Stimulated activated CD8-positive, alpha-beta memory T cell treated with anti-CD3 and anti-CD28 coated beads, Interleukin-4, amount 100 ng/mL, for 1 hour (primary cell): ENCODE measurements at places on chromosomes 1 and 21.

- DNase-seq: no peak
These were observed 161.7 kb downstream of the PLPP3 start for GRCh38 chr1:56417646-56418045.

DNA sequence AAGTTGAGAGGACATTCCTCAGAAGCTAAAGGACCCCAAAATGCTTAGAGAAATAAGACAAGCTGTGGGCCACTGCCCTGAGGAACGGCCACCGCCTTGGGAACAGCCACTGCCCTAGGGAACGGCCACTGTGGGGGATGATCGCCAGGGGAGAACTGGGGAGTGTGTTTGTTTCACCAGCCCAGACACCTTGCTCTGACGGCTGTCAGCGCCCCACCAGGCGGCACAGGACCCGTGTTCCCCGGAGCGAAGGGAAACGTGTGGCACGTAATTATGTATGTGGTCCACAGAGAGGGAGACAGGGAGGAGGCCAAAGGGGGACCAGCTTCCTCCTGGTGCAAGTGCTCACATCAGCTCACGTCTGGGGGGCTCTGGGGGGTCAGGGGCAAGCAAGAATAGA lies 45.8 kb upstream of the RIPK4 start:
- no peak for DNase-seq

DNA sequence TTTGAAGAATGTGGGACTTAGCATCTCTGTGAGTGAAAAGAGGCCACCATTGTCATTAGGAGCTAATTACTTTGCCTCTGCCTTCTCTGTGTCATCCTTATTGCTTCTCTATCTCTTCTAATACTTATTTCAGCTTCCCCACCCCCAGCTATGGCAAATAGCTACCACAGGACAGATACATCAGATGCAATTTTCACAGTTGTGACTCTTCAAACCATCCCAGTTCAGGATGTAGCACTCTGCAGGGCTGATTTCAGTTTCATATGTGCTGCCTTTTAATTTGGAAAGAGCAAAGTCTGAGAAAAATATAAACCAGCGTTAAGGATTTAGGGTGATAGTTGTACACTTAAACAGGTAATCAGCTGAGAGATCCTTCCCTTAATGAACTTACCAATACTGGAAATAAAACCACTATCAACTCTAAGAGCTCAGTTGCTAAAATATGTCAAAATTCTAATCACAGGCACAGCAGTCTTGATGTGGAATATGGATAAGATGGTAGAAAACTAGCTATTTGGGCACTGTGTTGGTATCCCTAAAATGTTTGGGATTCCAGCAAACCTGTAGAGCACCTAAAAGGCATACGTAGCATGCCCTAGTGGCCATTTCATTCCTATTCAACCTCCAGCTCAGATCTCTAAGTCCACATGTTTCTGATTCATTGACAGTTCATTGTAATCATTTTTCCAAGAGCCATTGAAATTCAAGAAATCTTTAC lies 148.4 kb downstream of the SYT2 start:
- no peak for DNase-seq

DNA sequence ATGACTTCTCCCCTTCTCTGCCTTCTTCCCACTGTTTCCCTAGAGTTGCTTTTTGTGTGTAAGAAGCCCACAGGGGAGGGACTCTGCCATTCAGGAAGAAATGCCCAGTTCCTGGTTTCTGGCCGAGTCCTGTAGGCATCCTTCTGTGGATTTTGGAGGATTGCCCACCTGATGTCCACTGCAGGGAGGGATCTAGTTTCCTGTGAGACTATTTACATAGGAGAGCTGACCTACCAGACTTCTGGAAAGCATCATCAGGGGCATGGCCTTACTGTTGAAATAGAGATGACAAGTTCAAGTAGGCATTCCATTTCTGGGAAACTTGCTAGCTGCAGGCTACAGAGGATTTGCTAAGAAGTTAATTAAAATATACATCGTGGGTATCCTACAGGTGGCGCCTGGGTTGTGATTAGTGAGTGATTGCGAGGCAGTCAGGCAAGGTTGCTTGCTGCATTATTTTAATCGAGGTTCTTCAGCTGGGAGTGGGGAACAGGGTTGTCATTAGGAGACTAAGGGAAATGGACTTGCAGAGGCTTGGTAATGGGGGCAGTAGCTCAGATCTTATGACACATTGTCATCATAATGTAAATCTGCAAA lies 148.7 kb downstream of the HHAT start:
- no peak for DNase-seq

DNA sequence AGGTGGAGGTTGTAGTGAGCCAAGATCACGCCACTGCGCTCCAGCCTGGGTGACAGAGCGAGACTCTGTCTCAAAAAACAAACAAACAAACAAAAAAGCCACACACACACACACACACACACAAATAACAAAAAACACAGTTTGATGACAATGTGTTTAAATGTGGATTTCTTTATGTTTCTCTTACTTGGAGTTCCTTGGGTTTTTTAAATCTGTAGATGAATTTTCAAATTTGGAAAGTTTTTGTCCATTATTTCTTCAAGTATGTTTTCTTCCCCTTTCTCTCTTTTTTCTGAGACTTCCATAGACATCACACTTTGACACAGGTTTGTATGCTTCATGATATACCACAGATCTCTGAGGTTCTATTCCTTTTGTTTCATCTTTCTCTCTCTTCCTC lies 12.1 kb upstream of the PPIE start:
- DNase-seq: no peak
